Kidney epithelial cell (primary cell): ENCODE measurements at places on chromosomes 3 and 15. TPM values are rescaled to one million over a fixed set of nuclear protein-coding genes. Genes with fewer than 3 reads are reported as not detected.

GRCh38 chr3:59235634-59236012, 185.8 kb upstream of the CFAP20DC start:
- DNase-seq = no peak

GRCh38 chr3:40414270-40414669, 27.3 kb downstream of the ENTPD3 start:
- DNase-seq = no peak

DNA sequence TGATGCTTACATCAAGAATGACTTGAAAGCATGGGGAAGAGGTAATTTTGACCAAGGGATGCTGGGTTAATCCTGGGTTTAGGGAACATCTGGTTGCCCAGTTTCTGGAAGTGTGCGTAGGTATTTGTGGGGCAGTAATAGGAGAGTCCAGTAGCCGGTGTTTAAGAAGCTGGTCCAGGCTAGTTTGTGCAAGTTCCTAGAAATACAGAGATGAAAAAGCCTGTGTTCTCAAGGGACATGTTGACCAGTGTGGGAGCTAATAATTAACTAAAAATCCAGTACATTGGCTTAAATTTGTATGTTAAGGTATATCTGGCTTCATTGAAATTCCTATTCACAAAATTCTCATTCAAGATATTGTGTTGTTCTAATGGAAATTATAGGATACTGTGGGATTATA, 51.2 kb downstream of the UBE2E2 start:
- DNase-seq = no peak

DNA sequence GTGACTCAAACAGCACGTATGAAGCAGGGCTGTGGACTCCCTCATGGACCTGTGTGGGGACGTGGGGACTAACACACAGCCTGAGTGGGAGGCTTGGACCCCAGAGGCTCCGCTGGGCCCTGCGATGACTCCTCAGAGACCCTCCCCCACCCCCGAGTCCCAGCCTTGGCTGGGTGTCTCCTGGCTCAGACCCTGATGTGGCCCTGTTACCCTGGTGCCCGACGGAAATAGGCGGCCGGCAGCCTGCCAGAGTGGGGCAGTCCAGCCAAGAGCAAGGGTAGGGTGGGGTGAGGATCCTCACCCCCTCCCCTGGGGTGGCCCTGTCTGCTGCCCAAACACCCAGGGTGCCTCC, 15.3 kb downstream of the TNK2 start:
- no peak for DNase-seq

- DNase-seq = peak; percentile 67
Measured at GRCh38 chr3:64291345-64291744, 66.1 kb upstream of the PRICKLE2 start.

GRCh38 chr3:45785605-45786150, 10.7 kb downstream of the SLC6A20 start:
- no peak for DNase-seq

- DNase-seq = no peak
Measured at GRCh38 chr15:98203872-98204660, 243.6 kb downstream of the ARRDC4 start.

GRCh38 chr3:27596921-27597320, 112.7 kb upstream of the SLC4A7 start:
- DNase-seq = peak; percentile 63

GRCh38 chr3:29226706-29227105, 54.2 kb upstream of the RBMS3 start:
- DNase-seq = no peak

DNA sequence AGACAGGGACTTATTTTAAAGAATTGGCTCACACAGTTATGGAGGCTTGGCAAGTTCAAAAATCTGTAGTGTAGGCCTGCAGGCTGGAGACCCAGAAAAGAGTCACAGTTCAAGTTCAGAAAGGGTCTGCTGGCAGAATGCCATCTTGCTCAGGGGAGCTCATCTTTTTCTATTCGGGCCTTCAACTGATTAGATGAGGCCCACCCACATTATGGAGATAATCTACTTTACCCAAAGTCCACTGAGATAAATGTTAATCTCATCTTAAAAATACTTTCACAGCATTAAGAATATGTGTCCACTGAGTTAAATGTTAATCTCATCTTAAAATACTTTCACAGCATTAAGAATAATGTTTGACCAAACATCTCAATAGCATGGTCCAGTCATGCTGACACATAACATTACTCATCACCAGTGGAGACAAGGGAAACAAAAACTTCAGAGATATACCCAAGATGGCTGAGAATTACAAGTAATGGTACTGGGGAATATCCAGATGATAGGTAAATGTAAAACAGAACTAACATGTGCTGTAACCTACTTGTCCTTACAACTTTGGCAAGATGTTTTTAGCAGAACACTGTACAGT, 74.3 kb upstream of the STAC start:
- DNase-seq = peak; percentile 37

DNA sequence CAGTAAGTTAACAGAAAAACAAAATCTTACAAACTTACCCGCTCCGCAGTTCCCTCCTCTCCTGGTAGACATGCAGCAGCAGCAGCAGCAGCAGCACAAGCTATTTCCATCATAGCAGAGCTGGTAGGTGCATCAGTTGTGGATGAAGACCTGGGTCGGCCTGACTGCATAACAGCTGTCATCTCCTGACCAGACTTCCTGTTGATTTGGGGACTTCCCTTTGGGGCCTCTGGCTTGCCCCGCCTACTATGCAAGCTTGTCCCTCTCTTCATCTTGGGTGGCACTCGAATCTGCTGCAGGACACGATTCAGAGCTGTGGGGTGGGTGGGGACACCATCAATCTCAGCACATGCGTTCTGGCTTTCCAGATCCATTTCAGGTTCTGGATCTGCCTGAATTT, 65.7 kb downstream of the TMCC1 start:
- DNase-seq = no peak

DNA sequence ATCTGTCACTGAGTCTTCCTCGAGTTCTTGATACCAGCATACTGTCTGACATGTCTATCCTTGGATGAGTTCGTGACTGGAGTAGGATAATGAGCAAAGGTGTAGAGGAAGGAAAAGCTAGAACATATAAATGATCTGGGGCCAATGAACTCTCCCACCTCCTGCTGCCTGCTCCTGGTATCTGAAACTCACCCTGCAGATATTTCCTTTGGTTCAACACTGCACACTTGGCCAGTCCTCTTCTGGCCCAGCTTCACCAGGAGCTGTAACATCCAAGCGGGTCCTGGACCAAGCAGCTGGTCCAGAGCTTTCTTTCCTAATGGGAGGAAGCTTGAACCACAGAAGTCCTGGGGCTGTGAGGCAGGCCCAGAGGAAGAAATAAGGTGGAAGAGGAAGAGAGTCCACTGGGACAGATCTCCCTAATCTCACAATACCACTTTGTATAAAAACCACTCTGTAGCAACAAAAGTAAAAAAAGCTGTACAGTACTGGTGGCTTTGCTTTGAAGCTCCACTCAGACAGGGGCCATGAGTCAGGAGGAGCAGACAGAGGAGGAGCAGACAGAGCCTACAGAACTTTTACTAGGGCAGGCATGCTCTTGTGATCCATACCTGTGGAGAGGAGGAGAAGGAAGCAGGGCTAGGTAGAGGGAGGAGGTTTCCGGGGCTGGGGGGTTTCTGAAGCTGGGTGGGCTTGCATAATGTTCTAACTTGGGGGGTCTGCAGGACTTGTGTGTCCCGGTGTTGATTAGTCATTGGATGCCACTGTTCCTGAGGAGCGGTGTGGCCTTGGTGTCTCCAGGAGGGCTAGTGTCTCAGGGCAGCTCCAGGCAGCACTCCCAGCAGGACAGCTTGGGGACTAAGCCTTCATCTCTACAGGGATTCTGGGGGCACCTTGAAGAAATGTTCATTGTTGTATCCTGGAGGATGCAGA, 166.9 kb downstream of the ABHD5 start:
- DNase-seq = no peak

GRCh38 chr3:45135959-45136358, 10.2 kb downstream of the CDCP1 start:
- no peak for DNase-seq

DNA sequence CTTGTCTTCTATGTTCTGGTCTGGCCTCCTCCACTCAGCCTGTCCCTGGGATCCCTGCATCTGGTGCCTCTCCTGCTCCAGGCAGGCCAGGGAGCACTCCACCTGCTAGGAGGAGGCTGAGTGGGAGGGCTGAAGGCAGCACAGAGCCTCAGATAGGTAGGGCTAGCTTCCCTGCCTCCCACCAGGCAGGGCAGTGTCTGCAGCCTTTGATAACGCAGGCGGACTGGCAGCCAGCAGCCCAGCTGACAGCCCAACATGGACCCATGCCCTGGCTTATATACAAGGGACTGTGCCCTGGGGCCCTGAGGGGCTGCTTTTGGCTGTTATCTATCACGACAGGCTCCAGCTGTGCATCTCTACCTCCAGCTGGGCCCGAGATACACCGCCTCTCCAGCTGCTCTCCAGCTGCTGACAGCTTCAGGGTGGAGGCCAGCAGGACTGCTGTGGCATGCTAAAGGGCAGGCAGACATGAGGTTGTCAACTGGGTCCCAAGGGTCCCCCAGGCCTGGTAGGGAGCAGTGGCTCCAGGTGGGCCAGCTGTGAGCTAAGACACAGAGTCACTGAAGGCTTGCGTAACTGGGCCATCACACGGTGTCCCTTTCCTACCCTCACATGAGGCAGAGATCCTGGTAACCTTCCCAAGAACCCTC, 5.2 kb upstream of the CLK3 start:
- DNase-seq = no peak

- no peak for DNase-seq
Measured at GRCh38 chr15:68770216-68770615, 50.5 kb downstream of the ANP32A start.

DNA sequence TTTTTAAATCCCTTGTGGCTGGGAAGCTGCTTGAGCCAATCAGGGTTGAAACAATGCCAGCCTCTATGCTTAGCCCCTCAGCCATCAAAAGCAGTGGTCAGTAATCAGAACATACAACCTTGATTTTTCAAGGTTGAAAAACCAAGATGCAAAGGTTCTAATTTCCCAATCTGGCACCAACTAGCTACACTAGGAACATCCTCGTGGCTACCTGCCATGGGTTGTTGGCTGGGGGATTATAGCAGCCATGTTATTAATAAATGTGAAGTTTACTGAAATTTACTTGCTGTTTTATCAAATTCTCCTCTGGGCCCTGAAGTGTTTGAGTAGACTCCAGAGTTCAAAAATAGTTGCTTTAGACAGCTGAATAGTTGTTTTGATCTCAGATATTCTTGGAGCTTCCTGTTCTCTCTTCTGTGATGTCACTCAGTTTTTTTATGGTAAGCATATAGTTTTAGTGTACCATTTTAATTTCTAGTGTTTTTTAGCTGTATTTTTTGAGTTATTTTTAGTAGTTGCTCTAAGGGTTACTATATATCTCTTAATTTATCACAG, 31.9 kb downstream of the PCCB start:
- DNase-seq = no peak

GRCh38 chr3:8608791-8609467, 35.7 kb downstream of the SSUH2 start:
- DNase-seq = no peak

Gene CLEC3B
- not detected in 2 replicates for total RNA-seq

Gene RPP25
- total RNA-seq = 9.6 and 12.8 TPM in 2 replicates

Gene ZNF660
- total RNA-seq = 2.3 and 2.5 TPM in 2 replicates

Gene UTS2B
- total RNA-seq = 0.46 and 2.5 TPM in 2 replicates

Gene RARRES1
- total RNA-seq = 5.3 and 6.9 TPM in 2 replicates

Gene GABRB3
- total RNA-seq = 0.21 and 0.96 TPM in 2 replicates

Gene CFAP44
- 2.4 and 9.9 TPM in 2 replicates for total RNA-seq

Gene ALPK3
- 54.5 and 55.7 TPM in 2 replicates for total RNA-seq

Gene GRAMD1C
- total RNA-seq = 2.0 and 4.1 TPM in 2 replicates

Gene RETNLB
- total RNA-seq = not detected in 2 replicates

Gene ABTB1
- 14.2 and 16.0 TPM in 2 replicates for total RNA-seq
